Activated CD4-positive, CD25-positive, alpha-beta regulatory T cell treated with anti-CD3 and anti-CD28 coated beads, Interleukin-2, amount 50 U/mL, for 72 hours (primary cell): ENCODE measurements at places on chromosomes 7 and 10.

GRCh38 chr10:96352027-96352426 is 6.8 kb downstream of the OPALIN start:
- DNase-seq, result no peak

GRCh38 chr7:73707045-73707631 is 12.3 kb downstream of the STX1A start:
- DNase-seq, result no peak

GRCh38 chr7:108294595-108294994 is 161.6 kb downstream of the NRCAM start:
- no peak for DNase-seq

- no peak for DNase-seq
Measured at GRCh38 chr7:13904007-13904406, 85.5 kb downstream of the ETV1 start.

DNA sequence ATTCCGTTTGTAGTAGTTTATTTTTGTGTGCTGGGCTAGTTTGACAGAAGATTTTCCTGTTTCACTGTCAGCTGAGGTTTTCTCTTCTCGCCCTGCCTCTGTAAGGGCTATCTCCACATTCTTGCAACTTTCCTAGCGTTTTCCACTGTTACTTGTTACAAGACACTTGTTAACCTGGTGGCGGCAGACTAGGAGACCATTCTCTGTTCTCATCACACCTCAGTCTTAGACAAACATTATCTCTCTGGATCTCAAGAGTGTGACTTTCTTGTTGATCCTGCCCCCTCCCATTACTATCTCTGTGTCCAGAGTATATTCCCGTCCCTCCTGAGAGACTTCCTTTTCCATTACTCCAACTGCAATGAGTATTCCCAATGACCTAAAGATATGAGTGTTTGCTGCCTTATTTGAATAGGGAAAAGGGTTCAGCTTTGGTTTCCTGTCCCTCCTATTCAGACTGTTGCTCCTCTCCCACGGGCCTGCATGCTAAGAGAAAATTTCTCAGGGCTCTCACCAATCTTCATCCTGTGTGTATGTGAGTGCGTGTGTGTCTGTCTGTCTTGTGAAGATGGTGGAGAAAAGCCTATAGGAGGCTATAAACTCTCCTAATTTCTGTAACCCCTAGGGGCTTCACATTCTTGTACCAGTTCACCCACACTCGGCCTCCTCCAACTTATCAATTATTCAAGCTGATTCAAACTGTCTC is 722.4 kb upstream of the POT1 start:
- no peak for DNase-seq

- DNase-seq, result no peak
Measured at GRCh38 chr10:35304649-35305048, 31.7 kb upstream of the CCNY start.

- DNase-seq, result no peak
Measured at GRCh38 chr10:21740989-21741388, 207.0 kb downstream of the MLLT10 start.

- no peak for DNase-seq
Measured at GRCh38 chr7:35003679-35004303, 33.5 kb downstream of the DPY19L1 start.

DNA sequence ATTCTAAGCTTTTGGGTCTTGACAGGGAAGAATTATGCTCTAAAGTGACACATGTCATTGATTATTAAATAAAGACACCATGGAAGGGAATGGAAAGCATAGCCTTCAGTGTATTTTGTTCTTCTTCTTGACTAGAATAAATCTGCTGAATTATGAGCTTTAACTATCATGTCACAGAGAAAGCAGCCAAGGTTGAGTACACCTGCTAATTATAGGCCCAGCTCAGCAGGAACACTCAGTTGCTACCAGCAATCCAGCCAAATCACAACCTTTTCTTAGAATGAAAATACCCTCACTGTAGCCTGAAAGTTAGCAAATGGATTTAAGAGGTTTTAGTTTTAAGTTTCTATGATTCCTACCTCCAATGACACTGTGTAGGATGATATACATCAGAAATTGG is 225.3 kb upstream of the RHOBTB1 start:
- no peak for DNase-seq

GRCh38 chr7:2112261-2113198 is 120.2 kb downstream of the MAD1L1 start:
- no peak for DNase-seq

GRCh38 chr10:53909791-53910190 is 891.2 kb downstream of the PCDH15 start:
- DNase-seq, result no peak

DNA sequence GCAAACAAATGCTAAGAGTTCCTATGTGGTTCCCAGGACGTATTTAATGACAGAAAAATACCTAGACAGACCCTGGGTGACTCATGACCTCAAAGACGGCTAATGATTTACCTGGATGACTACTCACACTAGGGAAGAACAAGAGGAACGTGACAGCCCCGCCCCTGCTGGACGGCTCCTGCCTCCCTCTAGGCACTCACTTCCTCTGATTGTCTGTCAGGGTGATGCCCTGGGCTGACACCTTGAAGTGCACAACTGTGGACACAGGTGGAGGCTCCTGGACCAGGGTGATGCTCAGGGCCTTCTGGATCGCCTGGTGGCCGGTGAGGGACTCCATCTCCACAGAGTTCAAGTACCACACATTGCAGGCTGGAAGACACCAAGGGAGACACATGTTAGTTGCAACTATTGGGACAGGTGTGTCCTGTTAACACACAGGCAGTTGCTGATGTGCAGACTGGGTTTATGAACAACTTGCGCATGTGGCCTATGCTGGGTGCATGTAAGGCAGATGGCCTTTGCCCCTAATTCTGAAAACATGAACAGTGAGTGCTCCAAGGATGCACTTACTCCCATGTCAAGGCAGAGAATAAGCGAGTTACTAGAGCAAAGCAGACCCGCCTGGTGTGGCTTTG is 298.3 kb downstream of the TNS3 start:
- DNase-seq, result no peak

DNA sequence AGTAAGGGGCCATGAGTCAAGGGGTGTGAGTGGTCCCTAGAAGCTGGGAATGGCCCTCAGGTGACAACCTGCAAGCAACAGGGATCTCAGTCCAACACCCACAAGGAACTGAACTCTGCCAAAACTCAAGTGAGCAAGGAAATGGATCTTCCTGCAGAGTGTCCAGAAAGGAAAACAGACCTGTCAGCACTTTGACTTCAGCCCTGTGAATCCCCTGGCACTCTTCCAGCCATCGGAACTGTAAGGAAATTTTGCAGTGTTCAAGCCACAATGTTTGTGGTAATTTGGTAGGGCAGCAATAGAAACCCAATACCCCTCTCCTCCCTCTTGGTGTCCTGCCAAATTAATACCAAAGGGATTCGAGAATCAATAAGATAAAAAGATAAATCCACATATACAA is 6.9 kb downstream of the LYZL1 start:
- DNase-seq, result no peak

DNA sequence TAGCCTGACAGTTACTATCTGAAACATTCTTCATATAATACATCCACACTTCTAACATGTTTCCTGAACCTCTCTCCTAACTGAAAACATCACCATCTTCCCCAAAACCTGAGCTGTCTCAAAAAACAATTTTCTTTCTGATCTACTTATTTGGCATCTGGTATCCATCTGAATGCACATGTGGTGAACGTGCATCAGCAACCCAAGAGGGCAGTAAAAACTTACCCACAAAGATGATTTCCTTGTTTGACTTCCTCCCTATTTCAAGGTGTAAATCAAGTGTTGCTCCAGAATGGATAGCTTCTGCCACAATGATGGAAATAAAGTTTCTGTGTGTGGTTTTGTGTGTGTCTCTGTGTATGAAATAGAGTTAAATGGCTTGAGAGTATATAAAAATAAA is 500.4 kb downstream of the MAGI2 start:
- no peak for DNase-seq

DNA sequence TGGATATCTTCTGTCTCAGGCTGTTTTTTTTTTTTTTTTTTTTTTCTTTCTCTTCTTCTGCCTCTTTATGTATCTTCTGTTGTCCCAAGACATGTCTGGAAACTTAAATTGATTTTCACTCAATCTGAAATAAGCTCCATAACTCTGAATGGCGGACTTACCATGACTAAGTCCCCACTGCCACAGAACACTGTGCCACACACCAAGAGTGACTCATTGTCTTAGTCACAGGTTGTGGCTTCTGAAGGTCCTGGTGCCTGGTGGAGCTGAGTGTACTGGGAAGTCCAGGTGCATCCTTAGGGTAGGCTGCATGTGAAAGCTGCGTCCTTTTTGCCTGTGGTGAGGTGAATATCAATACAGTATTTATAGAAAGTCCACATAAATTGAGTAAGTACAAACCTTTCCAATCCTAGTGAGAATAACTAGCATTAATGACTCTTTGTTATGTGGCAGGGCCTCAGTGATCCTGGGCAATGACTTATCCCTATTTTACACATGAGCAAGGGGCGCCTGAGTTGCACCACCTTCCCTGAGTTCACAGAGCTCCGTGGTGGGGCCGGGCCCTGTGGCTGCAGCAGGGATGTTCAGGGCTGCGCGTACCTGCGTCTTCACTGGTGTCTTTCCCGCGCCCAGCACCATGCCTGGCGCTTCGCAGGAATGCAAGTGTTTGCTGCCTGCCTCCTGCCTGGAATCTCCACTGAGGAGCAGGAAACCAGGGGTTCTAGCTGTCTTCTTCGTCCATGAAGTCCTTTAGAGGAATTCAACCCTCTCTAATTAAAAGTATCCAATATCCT is 4.3 kb downstream of the PFKP start:
- no peak for DNase-seq

DNA sequence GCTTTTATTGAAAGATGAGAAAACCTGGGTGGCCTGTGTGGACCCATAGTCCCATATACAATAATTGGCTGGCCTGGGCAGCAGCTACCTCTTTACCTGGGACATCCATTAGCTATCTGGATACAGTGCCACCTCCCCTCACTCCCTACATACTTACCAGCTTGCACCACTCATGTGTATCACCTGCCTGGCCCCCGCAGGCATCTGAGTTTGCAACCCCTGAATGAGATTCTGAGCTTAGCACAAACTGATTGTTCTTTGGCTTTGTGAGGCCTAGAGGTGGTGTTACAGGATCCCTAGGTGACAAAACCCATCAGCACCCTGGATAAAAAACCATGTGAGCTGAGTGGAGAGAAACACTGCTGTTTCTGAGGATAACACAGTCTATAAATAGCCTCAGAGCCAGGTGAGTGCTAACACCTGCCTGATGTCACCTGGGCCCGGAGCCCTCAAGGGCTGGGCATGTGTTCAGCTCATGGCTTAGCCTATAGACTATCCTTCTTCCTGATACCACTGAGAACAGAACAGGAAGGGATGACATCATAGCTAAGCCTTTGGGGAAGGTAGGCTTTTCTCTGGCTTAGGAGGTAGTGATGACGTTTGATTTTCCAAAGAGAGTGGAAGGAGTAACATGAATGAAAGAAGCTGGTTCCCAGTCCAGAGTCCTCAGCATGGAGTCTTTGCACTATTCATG is 2.6 kb upstream of the PPIF start:
- peak; percentile 18 for DNase-seq

DNA sequence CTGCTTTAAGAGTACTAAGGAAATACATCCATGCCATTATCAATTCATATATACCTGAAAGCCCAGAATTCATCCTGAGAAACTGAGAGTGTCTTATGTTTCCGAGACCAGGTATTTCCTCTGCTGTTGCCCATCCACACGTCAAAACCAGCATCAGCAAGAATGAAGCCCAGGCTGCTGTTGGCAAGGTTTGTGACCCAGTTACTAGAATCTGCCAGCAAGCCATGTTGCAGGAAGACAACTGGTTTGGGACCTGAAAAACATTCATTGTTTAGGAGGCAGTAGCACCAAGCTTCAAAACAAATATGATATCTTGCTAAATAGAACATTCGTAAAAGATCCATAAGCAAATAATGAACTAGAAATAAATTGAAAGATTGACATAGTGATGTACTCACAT is 21.0 kb upstream of the CH25H start:
- no peak for DNase-seq

GRCh38 chr10:66910671-66911070 is 15.2 kb upstream of the LRRTM3 start:
- DNase-seq, result no peak

DNA sequence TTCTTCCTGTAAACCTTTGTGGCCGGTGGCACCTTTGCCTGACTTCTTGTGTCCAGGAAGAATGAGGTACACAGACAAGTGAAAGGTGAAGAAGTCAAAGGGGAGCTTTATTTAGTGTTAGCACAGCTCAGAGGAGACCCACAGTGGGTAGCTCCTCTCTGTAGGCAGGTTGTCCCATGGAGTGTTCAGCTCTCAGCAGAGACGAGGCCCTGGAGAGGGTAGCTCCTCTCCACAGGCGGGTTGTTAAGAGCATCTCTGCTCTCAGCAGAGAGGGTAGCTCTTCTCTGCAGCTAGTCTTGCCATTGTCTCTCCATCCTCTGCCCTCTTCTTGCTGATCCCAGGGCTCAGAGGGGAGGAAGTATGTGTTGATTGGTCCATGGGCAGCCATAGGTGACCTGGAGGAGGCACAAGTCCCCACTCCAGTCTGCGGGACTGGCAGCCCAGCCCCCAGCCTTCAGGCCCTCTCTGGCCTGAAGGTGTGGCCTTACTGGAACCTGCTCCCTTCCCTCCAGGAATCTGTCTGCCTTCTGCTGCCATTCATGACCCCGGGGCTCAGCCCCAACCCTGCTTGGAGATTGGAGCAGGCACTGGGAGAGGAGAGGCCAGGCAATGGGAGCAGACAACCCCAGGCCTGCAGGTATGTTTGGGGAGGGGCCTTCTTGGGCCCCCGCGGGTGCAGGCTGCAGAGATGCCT is 24.5 kb downstream of the HHEX start:
- DNase-seq, result no peak

- DNase-seq, result no peak
Measured at GRCh38 chr7:21996641-21997040, 50.9 kb upstream of the CDCA7L start.

- DNase-seq, result no peak
Measured at GRCh38 chr10:38605153-38605661, 511.1 kb downstream of the ZNF37A start.

- no peak for DNase-seq
Measured at GRCh38 chr10:89167915-89168314, 39.2 kb downstream of the CH25H start.

- no peak for DNase-seq
Measured at GRCh38 chr7:119562839-119563238, 710.1 kb upstream of the KCND2 start.

- peak; percentile 45 for DNase-seq
Measured at GRCh38 chr7:117110480-117111315, 157.4 kb downstream of the ST7 start.

GRCh38 chr10:35668865-35669650 is 27.0 kb upstream of the FZD8 start:
- DNase-seq, result no peak

DNA sequence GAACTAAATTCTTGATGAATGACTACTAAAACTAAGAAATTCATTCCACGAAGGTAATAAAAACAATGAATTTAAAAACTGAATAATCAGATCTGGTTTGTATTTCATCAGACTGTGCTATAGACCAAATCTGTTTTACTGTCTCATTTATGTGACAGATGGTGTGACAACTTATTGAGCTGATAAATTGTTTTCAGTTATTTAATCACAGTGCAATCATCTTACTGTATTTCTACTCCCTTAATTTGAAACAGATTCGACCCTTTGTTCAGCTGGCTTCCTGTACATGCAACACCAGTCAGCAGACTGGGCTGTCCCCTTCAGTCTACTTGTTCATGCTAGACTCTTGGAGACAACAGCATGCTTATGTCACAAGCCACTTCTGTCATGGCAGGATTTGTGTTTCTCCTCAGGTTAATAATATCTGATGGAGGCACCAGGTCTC is 150.9 kb downstream of the MBL2 start:
- no peak for DNase-seq
